Stimulated activated CD4-positive, alpha-beta T cell treated with anti-CD3 and anti-CD28 coated beads, Interleukin-2, amount 100 ng/mL, for 48 hours (primary cell): ENCODE measurements at places on chromosomes 11 and 22.
A peak's percentile ranks its signal among the peaks of the same experiment; 100 is the strongest.

GRCh38 chr11:3959903-3960265, 104.4 kb downstream of the STIM1 start:
- DNase-seq = no peak

DNA sequence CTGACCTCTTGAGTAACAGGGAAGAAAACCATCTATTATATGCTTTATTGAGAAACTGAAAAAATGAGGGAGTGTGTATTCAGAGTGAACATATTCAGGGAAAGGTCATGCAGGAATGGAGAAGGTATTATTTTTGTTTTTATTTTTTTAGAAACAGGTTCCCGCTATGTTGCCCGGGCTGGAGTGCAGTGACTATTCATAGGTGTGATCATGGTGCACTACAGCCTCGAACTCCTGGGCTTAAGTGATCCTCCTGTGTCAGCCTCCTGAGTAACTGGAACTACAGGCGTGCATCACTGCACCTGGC, 8.7 kb upstream of the RCE1 start:
- DNase-seq = no peak

- DNase-seq = no peak
These were observed 12.5 kb downstream of the FLRT1 start for GRCh38 chr11:64048042-64048854.

- DNase-seq = no peak
These were observed 38.6 kb downstream of the TMEM135 start for GRCh38 chr11:87076260-87076783.

DNA sequence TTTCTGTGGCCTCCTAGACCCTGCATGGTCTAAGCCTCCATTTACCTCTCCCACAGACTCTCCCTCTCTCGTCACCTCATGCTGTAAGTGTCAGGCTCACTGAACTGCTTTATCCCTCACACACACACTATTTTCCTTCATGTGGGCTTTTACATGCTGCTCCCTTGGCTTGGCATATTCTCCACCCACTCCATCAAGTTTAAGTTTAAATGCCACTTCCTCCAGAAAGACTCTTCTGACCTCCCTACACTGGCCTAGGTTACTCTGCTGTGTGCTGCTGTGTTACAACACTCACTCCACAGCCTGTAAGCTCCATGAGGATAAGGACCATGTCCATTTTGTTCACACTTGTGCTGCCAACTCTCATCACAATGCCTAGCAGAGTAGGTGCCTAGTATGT, 2.5 kb downstream of the DCHS1 start:
- no peak for DNase-seq

GRCh38 chr22:19904935-19905334, 36.6 kb upstream of the COMT start:
- DNase-seq = no peak

- DNase-seq = no peak
These were observed 7.9 kb downstream of the FBLN1 start for GRCh38 chr22:45510376-45511232.

- DNase-seq = no peak
These were observed 13.5 kb upstream of the PLAAT4 start for GRCh38 chr11:63523151-63523550.

GRCh38 chr22:28743852-28744251, 2.0 kb downstream of the HSCB start:
- DNase-seq = no peak

DNA sequence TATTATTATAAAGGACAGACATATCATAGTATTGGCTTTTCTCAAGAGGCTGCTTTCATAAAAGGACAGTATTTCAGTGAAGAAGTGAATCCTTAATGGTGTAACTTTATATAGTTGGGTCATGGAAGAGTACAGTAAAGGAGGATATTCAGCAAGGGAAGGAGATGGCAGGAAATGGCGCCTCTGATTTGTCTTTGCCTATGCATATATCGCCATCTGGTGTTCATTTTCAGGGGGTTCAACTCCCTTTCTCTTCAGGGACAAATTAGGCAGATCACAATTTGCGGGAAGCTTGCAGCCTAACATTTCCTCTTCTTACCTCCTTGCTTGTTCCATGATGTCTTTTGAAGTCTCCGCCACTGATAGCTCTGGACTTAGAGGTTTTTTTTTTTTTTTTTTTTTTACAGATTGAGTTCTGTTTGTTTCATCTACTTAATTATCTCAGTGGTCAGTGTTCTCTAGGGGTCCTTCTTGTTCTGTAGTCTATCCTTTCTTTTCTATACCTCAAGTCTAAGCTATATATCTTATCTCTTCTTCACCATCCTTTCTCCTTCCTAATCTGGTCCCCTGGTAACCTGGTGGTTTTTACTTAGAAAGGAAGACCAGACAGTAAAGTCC, 21.8 kb upstream of the RRM1 start:
- DNase-seq = peak; percentile 40

DNA sequence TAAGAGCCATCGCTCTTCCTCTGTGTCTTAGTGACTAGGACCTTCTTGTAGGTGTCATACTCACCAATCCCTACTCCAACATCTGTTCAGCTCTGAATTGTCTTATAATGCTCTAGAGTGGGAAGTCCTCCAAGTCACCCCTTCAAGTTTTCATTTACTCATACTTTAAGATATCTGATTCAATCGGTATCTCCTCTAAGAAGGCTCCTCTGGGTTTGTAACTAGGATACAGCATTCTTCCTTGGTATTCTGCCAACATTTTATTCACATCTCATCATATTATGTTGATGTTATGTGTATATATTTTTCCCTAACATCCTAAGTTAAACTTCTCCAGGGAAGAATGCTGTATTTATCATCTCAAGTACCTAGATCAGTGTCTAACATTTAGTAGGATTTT, 662.1 kb downstream of the NTM start:
- no peak for DNase-seq

- no peak for DNase-seq
These were observed 32.1 kb upstream of the PRODH start for GRCh38 chr22:18968011-18968749.

- DNase-seq = peak; percentile 55
These were observed 30.7 kb downstream of the TOM1 start for GRCh38 chr22:35330258-35330861.

GRCh38 chr22:39522567-39523300, 2.4 kb downstream of the ATF4 start:
- DNase-seq = no peak

GRCh38 chr11:128198216-128198772, 389.1 kb downstream of the ETS1 start:
- DNase-seq = no peak

- no peak for DNase-seq
These were observed 19.6 kb downstream of the ADM start for GRCh38 chr11:10324474-10324873.
